Naive thymus-derived CD8-positive, alpha-beta T cell (primary cell): ENCODE measurements at places on chromosomes 2 and 18. TPM values are rescaled to one million over a fixed set of nuclear protein-coding genes. Genes with fewer than 3 reads are reported as not detected.

The FEZ2 gene
- total RNA-seq: 11.9 TPM

The RGPD4 gene
- total RNA-seq: 0.83 TPM

The CCDC102B gene
- total RNA-seq: 9.2 TPM

The HOXD9 gene
- not detected for total RNA-seq

The PRSS56 gene
- total RNA-seq: not detected

The SNORC gene
- total RNA-seq: 4.0 TPM

The NOL4 gene
- not detected for total RNA-seq

The NOSTRIN gene
- not detected for total RNA-seq

The MTCL1 gene
- 0.41 TPM for total RNA-seq

The APLF gene
- 9.7 TPM for total RNA-seq

The EIF2B4 gene
- 55.5 TPM for total RNA-seq

The REG3A gene
- not detected for total RNA-seq

The GKN2 gene
- total RNA-seq: not detected

The RASGRP3 gene
- 3.7 TPM for total RNA-seq

The PXDN gene
- 1.1 TPM for total RNA-seq

The ALPG gene
- not detected for total RNA-seq

The C2orf66 gene
- total RNA-seq: not detected

The DLX2 gene
- not detected for total RNA-seq

The ECEL1 gene
- total RNA-seq: not detected

The SPDYA gene
- 2.1 TPM for total RNA-seq

The MPPE1 gene
- 85.6 TPM for total RNA-seq

The SAG gene
- total RNA-seq: 1.2 TPM

The CHRND gene
- not detected for total RNA-seq

The PSD4 gene
- total RNA-seq: 118 TPM

The CEP192 gene
- total RNA-seq: 40.9 TPM

The ERMN gene
- 5.3 TPM for total RNA-seq

The IL36A gene
- 1.2 TPM for total RNA-seq

The SIX3 gene
- not detected for total RNA-seq

The KCNE4 gene
- total RNA-seq: not detected

The ITGB6 gene
- total RNA-seq: not detected

The MEIS1 gene
- not detected for total RNA-seq
